Activated T-cell treated with anti-CD3 and anti-CD28 coated beads for 1 hour (primary cell): ENCODE measurements at places on chromosomes 3 and 15.

DNA sequence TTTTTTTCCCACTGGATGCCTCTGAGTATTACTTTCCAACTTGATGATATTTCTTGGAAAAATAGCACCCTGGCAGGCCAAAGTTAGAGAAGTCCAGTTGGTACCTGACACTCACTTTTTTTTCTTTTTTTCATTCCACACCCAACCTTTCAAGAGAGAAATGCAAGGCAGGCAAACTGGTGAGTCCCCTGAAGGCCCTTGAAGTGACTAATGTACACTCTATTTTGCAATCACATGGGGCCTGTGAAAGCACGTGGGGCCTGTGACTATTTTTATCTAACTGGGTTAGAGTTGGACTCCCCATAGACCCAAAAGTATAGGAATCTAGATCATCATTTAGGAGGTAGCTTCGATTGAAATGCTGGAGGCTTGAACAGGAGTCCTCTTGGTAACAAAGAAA, 316.7 kb downstream of the CHL1 start:
- DNase-seq = no peak

- no peak for DNase-seq
These were observed 6.1 kb downstream of the BCL6 start for GRCh38 chr3:187739094-187739560.

DNA sequence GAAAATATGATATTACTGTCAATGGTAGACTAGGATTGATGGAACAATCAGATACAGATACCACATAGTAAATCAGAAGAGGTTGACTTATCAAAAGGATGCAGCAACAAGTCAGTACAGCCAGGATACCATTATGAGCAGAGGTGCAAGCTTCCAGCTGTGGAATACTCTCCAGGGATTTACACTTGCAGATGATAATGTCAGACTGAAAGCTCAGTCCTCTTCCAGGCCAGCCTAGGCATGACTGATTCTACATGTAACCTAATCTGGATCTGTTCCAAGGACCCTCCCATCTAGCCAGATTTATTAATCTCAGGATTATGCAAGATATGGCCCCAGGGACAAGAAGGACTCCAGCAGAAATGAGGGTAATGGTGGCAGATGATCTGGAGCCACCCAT, 8.2 kb downstream of the FILIP1L start:
- DNase-seq = no peak

GRCh38 chr15:74844319-74845207, 1.6 kb upstream of the ULK3 start:
- no peak for DNase-seq

DNA sequence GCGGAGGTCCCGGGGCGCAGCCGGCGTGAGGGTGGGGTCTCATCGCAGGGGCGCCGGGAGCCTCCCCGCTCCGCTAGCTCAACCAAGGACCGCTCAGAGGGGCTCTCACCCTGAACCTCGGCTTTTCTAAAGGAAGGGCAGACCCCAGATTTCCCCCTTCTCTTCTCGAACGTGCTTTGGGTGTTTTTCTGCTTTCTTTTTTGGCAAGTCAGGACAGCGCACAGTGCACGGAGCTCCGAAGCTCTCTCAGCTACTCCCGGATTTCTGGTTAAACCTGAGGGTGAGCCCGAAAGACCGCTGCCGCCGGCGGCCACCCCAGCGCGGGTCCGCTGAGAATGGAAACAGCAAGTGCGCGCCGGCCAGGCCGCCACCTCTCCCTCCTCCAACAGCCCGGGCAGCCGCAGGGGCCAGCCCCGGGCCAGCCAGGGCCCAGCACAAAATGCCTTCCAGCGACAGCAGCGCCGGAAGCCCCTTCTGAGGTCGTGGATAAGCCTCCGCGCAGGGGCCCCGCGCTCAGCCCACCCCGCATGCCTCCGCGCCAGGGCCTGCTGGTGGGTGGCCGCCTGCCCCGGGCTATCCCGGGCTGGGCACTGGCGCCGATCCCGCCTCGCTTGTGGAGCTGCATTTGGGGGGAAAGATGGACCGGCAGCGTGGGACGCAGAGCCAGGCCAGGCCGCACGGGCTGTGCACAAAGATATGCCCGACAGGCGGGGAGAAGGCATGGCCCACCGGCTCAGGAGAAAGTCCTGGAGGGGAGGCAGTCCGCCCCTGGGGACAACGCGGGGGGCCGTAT, 8.2 kb upstream of the OCA2 start:
- DNase-seq = no peak

DNA sequence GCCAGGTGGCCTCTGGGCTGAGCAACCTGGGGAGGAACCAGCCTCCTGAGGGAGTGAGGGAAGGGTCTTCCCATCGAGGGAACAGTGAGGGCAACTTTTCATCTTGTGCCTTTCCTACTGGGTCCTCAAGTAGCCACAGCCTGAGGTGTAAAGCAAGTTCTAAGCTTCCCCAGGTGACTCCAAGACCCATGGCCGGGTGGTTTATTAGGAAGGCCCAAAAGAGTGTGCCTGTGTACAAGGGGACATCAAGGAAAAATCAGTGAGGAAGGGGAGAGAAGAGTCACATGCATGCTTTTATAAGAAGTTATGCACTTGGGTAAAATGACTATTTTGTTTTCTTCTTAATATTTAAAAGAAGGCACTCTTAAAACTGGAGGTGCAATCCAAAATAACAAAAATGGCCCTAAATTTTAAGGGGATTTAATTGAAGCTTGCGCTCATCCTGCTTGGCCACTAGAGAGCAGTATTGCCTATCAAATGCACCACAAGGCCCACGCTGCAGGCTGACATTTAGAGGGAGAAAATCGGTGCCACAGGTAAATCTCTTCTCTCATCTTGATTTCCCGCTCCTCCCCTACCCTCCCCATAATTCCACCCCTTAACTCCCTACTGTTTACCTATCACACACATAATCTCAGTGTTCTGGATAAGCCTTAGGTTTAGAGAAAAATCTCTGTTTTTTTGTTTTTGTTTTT, 6.7 kb downstream of the NANOGP8 start:
- DNase-seq = peak; percentile 12

DNA sequence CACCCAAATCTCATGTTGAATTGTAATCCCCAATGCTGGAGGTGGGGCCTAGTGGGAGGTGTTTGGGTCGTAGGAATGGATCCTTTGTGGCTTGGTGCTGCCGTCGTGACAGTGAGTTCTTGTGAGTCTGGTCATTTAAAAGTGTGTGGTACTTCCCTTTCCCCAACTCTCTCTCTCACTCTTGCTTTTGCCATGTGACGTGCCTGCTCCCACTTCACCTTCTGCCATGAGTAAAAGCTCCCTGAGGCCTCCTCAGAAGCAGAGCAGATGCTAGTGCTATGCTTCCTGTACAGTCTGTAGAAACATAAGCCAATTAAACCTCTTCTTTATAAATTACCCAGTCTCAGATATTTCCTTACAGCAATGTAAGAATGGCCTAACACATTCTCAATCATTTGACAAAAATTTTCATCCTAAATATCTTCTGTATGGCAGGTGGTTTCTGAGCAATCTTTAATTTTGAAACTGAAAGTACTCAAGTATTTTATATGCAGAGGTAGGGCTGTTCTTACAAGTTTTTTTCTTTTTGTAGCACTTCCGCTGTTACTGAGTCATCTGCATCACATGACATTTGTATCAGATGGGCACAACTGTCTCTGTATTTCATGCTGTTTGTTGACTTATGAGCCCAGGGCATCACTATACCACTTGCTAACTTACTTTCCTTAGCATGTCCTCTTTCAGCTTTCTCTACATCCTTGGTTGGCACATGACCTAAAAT, 8.8 kb downstream of the RPL39L start:
- no peak for DNase-seq

DNA sequence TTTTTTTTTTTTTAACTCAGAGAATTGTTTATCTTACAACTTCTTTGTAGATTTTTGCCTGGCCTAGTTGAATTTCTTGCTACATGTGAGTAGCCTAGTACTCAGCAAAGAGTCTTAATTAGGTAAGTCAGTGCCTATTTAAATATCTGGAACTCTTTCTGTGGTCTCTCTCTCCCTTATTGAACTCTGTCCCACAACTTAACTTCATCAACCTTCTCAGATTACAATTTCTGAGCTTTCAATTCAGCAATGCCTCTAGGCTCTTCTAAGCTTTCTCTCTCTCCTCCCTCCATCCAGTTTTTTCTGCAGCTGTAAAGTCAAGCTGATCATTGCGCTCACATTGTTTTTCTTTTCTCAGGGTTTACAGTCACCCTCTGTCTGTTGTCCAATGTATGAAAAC, 517.6 kb upstream of the ROBO1 start:
- DNase-seq = no peak

DNA sequence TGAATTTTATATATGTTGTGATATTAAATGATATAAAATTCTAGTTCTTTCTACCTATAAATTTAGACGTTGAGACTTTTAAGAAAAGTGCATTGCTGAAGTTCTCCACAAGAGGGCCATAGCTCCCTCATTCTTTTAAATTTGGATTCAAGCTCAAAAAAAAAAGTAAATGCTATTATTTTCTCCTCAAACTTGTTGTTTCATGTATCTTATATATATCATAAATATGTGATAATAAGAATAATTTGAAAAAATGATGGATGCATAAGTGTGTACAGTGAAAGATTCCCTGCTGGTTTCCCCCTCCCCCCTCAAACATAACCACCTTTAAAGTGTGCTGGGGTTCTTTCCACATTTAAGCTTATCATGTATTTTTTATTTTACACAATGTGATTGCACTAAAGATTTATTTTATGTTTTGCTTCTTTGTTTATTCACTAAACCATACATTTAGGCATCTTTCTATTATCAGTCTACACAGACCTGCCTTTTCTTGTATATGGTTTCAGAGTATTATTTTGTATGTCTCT, 769.4 kb upstream of the GOLIM4 start:
- DNase-seq = no peak

DNA sequence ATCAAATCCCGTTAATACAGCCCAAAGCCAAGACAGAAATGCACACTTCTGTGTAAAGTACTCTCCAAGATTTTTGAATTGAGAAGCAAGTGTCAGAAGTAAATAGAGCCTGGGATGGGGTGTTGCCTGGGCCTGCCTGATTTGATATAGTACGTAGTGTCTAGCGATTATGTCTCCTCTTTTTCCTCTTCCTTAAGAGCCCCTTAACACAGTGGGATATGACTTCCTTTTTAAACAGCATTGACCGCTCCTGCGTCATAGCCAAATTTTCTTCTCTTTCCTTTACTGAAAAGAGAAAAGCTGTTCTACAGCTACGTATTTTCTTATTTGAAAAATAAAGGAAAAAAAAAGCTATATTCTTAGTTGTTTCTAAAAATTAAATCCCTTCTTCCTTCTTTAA, 97.7 kb downstream of the PLCL2 start:
- DNase-seq = no peak

GRCh38 chr3:155138677-155139076, 58.6 kb downstream of the MME start:
- no peak for DNase-seq

DNA sequence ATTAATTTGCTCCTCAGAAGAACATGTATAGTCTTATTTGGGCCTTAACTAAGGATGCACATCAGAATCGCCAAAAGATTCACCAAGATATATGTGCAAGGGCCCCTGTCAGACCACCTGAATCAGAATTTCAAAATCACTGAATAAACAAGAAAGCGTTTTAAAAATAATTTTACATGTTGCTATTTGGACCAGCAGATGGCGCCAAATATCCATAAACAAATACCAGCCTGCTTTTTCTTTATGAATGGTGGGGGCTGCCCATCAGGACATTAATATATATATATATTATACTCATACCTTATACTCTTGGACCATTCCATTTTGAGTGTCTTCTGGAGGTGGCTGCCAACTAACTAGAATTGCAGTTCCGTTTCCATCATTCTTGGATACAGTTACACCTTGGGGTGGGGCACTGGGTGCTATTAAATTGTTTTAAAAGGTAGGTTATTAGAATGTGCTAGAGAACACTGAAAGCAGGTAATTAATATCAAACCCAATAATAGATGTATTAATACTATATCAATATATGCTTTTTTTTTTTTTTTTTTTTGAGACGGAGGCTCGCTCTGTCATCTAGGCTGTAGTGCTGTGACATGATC, 1108.3 kb downstream of the ROBO1 start:
- no peak for DNase-seq

GRCh38 chr3:117549716-117550115, 840.1 kb downstream of the TUSC7 start:
- DNase-seq = no peak

DNA sequence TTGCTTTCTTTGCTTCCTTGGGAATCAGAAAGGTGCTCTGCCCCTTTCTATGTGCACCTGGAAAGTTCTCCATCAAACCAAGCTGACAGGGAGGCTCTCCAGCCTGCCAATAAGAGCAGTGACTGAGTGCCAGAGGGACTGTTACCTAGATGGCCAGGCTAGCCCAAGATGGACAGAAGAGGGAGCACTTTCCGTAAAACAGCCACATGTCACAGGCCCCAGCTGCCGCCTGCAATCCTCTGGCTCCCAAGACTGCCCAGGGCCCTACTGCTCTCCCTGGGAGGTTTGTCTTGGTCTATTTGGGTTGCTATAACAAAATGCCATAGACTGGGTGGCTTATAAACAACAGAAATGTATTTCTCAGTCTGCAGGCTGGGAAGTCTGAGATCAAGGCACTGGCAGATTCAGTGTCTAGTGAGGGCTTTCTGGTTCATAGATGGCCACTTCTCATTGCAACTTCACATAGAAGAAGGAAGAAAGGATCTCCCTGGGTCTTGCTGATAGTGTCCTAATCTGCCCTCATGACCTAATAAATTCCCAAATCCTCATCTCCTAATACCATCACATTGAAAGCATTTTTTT, 72.3 kb downstream of the TAMM41 start:
- DNase-seq = no peak

DNA sequence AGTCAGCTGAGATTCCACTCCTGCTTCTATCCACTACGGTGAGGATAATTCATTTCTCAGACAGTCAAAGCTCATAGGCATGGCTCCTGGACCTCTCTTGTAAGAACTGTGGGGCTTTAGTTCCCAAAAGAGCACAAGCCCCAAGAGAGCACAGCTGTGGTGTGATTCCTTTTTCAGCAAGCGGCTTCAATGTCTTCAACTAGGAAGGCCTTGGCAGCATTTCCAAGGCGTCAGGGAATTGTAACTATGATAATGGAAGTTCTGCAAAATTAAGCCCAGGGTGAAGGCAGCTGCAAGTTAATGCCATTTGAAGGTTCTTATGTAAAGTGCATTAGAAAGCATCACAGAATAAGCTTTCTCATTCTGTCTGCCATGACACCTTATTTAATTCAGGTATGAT, 657.1 kb downstream of the GRM7 start:
- no peak for DNase-seq

GRCh38 chr3:184173374-184173722, 1.3 kb upstream of the AP2M1 start:
- no peak for DNase-seq

- no peak for DNase-seq
These were observed 66.5 kb downstream of the MDFIC2 start for GRCh38 chr3:70245746-70246525.
